ENCODE measurements at places on chromosomes 6 and 20.

- peak overlapping the region; percentile 57 for H3K4me3 ChIP-seq
- no peak overlapping the region for H3K27ac ChIP-seq
- no peaks in the 10 kb centered on the region for H3K4me1 ChIP-seq
- no peak for DNase-seq
- no peaks in the 10 kb centered on the region for H3K27me3 ChIP-seq
- H3K36me3 ChIP-seq: no peaks in the 10 kb centered on the region
These were observed 180.3 kb downstream of the CDH26 start for GRCh38 chr20:60138256-60139220.

- no peak for DNase-seq
- H3K27ac ChIP-seq: no peak overlapping the region
- H3K4me1 ChIP-seq: no peaks in the 10 kb centered on the region
These were observed 130.4 kb upstream of the ECI2 start for GRCh38 chr6:4265740-4266139.

DNA sequence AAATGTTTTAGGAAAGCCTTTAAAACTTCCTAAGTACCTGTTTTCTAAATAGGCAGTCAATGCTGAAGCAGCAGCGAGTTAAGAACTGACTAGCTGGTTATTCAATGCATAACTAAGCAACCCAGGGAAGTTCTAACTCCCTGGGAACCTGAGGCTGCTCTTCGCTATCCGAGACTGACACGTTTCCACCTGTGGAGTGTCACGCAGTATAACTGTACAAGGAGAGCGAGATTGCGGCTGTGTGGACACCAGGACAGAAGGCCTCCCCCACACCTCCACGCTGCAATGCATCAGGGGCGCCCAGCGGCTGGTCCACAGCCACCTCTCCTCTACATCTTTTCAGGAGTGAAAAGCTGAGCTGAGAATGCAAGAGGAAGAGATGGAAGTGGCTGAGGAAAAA, 8.0 kb downstream of the PXDC1 start:
- peak overlapping the region; percentile 90 for H3K27ac ChIP-seq
- DNase-seq: no peak
- no peak overlapping the region for H3K4me3 ChIP-seq
- H3K4me1 ChIP-seq: peaks cover 44% of the 10 kb centered on the region
- H3K27me3 ChIP-seq: no peaks in the 10 kb centered on the region

DNA sequence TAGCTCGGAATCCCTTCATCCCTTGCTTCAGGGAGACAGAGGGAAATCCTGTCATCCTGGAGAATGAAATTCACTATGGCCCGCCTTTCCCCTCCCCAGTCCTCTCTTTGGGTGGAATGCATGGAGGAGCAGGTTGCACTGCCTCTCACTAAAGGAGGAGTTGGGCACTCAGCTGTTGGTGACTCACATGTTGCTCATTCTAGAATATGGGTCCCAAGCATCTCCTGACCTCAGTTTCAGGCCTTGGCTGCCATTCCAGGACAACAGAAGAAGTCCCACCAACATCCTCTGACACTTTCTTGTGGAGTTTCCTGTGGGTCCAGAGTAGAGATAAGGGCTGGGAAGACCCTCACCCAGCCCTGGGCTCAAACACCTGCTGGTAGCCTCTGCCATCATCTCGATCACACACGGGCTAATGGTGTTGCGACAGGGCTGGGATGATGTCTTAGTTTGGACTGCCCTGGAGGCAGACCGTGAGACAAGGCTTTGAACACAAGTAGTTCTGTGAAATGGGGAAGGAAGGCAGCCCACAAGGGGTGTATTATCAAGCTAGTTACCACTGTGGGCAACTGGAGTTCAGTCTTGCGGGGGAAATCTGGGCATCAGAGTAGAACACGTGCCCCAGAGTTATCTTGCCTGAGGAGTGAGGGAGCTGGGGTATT, 52.4 kb upstream of the RNF24 start:
- H3K4me3 ChIP-seq: no peak overlapping the region
- no peak overlapping the region for H3K27ac ChIP-seq
- DNase-seq: no peak
- H3K27me3 ChIP-seq: peaks cover 2% of the 10 kb centered on the region
- no peaks in the 10 kb centered on the region for H3K4me1 ChIP-seq
- no peaks in the 10 kb centered on the region for H3K36me3 ChIP-seq

DNA sequence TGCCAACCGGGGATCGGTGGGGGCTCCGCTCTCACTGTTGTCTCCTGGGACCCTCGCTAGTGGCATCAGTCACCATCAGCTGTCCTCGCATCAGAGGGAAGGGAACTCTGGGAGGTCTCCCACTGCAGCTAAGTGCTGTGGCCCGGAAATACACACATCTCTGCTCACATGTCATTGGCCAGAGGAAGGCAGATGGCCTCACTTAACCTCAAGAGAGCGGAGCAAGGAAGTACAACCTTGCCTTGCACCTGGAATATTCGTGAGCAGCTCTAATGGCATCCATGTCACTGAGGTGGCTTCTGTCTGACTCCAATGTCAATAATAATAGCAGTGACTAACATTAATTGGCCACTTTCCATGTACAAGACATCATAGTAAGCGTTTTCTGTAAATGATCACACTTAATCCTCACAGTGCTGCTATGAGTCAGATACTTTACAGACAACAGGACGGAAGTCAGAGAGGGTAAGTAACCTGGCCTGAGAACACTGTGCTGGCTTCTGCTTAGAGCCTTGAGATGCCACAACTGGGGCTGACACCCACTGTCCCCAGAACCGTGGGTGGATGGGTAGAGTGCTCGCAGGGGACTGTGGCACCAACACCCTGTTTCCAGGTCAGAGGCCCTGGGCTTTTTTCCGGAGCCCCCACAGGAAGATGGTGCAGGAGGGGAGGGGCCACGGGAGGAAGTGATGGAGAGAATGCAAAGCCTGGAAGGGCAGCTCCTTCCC, 6.0 kb downstream of the LHFPL5 start:
- peaks cover 13% of the 10 kb centered on the region for H3K27me3 ChIP-seq
- H3K27ac ChIP-seq: no peak overlapping the region
- H3K4me3 ChIP-seq: no peak overlapping the region
- no peak for DNase-seq
- H3K4me1 ChIP-seq: peaks cover 4% of the 10 kb centered on the region

DNA sequence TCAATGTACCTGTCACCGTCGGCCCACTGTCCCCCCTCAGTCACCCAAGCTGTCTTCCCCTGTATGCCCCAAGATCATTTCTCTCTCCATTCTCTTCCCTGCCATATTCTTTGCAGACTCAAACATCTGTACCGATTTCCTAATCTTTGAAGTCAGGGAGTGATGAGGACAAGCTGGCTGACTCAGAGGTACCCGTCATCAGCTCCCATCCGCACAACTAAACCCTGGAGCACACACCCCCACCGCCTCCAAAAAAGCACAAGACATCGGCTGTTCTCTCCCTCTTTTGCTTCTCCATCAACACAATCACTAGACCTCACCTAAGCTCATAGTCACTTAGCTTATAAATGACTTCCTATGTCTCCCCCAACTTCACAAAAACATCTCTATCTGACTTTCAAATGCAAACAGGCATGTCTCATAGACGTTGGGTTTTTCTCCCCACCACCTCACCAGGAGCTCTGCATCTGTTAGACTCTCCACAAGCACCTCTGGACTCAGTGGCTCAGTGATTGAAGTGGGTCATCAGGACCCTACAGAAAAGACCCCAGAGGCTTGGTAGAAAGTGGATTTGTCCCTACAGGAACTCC, 11.5 kb upstream of the NFATC2 start:
- H3K36me3 ChIP-seq: no peaks in the 10 kb centered on the region
- H3K27me3 ChIP-seq: peaks cover 14% of the 10 kb centered on the region
- no peak for DNase-seq
- H3K27ac ChIP-seq: no peak overlapping the region

DNA sequence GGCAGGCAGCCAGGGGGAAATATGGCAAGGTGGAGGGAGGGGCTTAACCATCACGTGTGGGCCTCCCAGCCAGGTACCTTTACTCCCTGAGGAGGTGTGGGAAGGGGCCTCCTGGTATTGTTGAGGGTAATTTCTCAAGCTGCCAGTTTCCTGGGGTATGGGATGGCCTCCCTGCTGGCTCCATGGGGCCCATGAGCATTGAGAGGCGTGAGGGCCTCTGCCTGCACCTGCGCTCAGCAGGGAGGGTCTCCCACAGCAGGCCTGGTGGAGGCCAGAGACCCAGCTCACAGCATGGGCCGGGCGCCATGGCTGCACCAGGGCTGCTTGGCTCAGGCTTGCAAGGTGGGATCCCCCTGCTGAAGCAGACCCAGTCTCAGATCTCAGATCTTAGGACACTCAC, 113.0 kb downstream of the GRM4 start:
- no peaks in the 10 kb centered on the region for H3K36me3 ChIP-seq
- H3K27me3 ChIP-seq: peaks cover 23% of the 10 kb centered on the region
- H3K4me1 ChIP-seq: peaks cover 9% of the 10 kb centered on the region
- no peak overlapping the region for H3K4me3 ChIP-seq

- peaks cover 3% of the 10 kb centered on the region for H3K4me1 ChIP-seq
- peaks cover 11% of the 10 kb centered on the region for H3K27me3 ChIP-seq
- no peak overlapping the region for H3K4me3 ChIP-seq
- H3K36me3 ChIP-seq: no peaks in the 10 kb centered on the region
- no peak overlapping the region for H3K27ac ChIP-seq
- DNase-seq: no peak
These were observed 34.5 kb upstream of the NOL4L start for GRCh38 chr20:32619586-32619985.

DNA sequence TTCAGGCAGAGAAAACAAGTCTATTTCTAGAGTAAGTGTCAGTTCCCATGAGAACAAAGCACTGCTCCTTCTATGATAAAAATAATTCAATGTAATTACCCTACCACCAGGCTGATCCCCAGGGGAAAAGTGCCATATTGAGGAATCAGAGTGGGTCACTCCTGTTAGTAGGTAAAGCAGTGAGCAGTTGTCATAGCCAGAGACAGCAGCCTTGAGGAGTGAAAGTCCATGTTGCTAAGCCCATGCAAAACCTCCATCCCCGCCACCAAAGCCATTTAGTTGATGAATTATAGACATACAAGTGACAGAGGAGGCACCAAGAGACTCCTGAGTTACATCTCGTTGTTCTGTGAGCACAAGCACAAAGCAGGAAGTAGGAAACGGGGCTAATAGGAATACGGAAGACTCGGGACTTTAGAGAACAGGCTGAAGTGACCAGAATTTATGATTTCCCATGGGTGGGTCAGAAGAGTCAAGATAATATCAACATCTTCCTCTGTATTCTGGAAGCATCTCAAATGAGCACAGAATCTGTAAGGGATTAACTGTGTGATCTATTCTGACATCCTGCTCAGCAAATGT, 197.9 kb downstream of the MAFB start:
- H3K36me3 ChIP-seq: no peaks in the 10 kb centered on the region
- H3K4me3 ChIP-seq: no peak overlapping the region
- DNase-seq: no peak
- H3K27me3 ChIP-seq: peaks cover 2% of the 10 kb centered on the region

DNA sequence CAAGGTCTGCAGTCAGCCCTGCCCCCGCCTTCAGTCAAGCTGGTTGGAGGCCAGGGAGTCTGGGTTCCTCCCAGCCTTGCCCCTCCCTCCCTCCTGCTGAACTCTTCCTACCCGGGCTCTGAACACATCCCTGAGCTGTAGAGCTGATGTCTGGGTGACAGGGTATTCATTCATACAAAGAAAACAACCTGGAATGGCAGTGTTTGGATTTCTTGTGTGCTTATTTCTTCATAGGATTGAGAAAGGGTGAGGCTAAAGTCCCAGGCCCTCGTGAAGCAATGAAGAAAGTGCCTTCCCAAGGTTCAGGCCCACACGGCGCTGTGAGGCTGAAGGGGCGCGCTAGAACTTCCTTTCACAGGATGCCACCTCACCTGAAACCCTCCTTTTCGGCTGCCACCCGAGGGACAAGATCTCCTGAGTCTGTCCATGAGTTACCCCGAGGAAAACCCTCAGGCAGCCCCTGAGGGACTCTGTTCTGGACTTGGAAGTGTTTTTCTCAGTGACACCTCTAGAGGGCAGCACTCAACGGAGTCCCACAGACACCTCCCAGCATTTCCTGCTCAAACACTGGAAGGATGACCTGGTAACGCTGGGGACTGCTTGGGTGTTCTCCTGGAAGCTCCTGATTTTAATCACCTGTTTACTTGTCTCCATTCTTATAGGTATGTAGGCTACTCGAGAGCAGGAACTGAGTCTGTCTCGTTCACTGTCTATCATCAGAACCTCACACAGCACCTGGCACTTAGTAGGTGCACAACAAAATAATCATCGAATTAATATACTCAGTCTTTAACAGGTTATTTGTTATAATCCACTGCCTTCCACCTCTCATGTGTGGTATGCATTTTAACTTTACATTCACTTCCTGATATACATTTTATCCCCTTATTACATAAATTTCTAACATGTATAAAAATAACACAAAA, 11.8 kb upstream of the GSTA1 start:
- DNase-seq: peak; percentile 34
- H3K27me3 ChIP-seq: peaks cover 13% of the 10 kb centered on the region
- no peaks in the 10 kb centered on the region for H3K36me3 ChIP-seq
- no peak overlapping the region for H3K4me3 ChIP-seq
- no peaks in the 10 kb centered on the region for H3K4me1 ChIP-seq

DNA sequence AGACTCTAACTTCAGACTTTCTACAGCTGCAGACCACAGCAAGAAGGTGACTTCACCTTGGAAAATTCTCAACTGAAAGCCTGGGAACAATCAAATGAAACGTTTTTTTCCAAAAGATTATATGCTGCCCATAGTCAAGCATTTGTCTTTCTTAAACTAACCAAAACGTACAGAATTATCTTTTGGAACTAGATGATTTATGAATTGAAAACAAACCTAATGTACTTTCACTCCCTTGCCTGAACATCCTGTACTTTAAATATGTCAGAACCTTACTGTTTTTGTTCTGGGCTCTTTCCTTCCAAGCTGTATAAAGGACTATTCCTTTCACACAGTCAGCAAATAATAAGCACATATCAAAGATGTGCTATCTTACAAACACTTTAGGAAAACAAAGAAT, 62.4 kb upstream of the TNFAIP3 start:
- no peaks in the 10 kb centered on the region for H3K27me3 ChIP-seq
- peaks cover 10% of the 10 kb centered on the region for H3K4me1 ChIP-seq
- H3K4me3 ChIP-seq: no peak overlapping the region
- DNase-seq: no peak

DNA sequence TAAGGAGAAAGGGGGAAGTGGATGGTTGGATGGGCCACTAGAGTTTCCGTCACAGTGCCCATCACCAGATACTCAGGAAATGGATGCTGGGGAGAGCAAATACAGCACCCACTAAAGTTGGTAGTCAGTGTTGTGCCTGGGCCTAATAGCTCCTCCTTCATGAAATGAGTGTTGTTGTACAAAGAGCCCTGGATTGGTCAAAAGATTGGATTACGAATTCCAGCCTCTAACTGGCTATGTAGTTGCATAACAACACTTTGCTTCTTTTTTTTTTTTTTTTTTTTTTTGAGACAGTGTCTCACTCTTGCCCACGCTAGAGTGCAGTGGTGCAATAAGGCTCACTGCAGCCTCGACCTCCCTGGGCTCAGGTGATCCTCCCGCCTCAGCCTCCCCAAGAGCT, 27.4 kb downstream of the KCNG1 start:
- H3K4me1 ChIP-seq: no peaks in the 10 kb centered on the region
- H3K27ac ChIP-seq: no peak overlapping the region

DNA sequence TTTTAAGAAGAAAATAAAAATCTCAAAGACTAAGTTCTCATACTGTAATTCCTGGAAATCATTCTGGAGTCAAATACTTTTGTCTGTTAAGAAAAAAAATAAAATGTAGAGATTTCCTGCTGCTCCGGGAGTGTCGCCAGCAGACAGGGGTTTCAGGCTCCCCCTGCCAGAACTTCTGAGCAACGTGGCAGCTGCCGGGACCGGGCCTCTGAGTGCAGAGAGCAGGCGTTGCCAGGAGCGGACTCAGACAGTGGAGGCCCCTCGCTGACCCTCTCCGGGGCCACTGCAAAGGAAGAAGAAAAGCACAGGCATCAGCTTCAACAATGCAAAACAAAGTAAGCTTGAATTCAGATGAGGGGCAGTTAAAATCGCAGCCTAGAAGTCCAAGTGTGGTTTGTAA, 95.5 kb downstream of the THBS2 start:
- no peaks in the 10 kb centered on the region for H3K36me3 ChIP-seq
- H3K27me3 ChIP-seq: peaks cover 7% of the 10 kb centered on the region
- H3K4me1 ChIP-seq: no peaks in the 10 kb centered on the region
